ENCODE measurements at places on chromosomes 13 and 19. TPM values are rescaled to one million over a fixed set of nuclear protein-coding genes. Genes with fewer than 3 reads are reported as not detected.

- no peak for DNase-seq
Observed at GRCh38 chr13:40787062-40787461, 2.3 kb upstream of the SLC25A15 start.

GRCh38 chr13:93411186-93411680 is 184.6 kb downstream of the GPC6 start:
- DNase-seq, result no peak

DNA sequence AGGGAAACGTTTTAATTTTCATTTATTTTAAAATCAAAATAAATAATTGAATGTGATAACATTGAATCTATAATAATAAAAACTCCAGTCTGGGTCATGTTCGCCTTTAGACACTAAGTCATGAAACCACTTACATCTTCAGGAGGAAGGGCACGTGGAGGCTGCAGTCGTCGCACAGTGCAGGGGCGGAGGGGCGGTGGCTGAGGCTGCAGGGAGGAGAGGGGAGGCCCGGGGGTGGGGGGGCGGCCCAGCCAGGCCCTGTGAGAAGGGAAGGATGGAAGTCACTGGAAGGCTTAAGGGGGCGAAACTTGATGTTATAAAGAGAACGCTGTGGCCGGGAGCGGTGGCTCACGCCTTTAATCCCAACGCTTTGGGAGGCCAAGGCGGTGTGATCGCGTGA is 14.9 kb upstream of the LATS2 start:
- DNase-seq, result no peak

DNA sequence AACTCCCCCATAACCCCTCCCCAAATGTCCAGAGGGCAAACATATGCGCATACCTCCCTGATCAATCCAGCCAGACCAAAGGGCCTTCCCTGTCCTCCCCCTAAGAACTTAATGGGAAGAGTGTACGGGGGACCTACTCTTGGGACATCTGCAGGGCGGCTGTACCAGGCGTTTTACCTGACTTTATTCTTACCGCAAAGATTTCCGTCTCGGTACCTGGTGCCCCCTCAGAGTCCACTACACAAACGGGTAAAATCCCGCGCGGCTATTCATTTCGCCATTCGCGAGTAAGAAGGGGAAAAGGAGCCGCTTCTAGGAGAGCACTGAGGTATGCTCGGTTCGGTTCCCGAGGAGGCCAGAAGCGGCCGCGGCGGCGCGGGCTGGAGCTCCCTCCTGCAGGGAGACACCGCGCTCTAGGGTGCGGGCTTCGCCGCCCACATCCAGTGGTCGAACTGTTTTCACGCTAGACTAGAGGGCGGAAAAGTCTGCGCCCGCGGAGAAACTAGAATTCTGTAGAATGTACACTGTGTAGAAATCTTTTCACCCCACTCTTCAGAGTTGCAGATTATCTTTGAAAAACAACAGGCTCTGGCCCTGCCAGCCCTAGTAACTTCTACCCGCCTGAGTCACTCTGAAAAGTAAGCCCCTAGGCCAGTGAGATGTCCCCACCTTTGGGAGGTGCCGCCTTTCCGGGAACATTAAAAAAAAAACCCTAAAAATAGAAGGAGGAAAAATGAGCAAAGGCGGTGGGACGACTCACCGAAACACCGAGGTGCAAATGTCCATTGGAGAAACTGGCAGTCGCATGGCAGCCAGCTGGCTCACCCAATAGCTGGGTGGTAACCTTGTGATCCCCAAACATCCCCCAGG is 3.8 kb upstream of the TSHZ3 start:
- no peak for DNase-seq

Gene ADGRE3
- total RNA-seq, result not detected

GRCh38 chr13:113553511-113554332 is 30.8 kb upstream of the TFDP1 start:
- DNase-seq, result no peak

DNA sequence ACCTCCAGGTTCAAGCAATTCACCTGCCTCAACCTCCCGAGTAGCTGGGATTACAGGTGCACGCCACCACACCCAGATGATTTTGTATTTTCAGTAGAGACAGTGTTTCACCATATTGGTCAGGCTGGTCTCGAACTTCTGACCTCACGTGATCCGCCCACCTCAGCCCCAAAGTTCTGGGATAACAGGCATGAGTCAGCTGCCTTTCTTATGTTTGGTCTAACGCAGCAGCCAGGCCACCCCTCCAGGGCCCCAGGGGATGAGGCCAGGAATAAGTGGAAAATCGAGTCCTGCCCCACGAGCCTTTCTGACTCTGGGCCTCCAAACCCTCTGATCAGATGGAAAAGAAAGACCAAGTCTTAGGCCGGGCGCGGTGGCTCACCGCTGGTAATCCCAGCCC is 44.5 kb downstream of the CERS4 start:
- DNase-seq, result peak; percentile 16

DNA sequence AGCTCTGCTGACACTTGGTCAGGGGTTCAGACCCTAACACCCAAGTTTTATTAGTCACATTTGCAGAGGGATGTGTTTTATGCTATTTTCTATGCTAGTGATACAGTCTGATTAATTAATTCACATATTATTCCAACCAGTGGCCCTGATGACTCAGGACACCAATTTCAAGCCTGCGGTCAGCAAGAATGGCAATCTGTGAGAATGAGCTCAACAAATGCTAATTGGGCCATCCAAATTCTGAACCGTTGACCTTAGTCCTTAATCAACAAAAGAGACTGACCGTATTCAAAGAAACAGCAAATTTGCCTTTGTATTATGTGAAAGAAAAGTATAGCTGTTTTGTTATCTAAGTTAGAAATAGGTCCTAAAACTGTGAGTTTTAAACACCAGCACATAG is 9.6 kb upstream of the KL start:
- no peak for DNase-seq

DNA sequence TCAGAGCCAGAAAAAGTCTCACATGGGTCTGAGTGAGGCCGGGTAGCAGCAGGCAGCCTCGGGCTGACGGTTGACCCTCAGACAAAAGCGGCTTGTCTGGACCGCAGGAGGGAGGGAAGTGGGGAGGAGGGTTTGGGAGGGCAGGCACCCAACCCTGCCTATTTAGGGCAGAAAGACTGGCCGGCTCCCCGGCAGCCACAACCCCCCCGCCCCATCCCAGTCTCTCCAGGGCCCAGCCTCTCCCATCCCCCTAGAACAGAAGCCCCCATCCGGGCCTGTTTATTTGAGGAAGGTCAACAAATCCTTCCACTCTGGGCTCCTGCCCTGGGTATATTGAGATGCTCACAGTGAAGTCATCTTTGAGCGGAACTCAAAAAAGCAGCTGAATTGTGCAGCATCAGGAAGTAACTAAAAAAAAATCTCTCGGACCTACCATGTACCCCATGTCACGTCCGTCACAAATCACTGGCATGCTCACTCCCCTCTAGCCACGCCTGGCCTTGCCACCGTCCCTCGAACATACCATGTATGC is 6.3 kb downstream of the DACT3 start:
- DNase-seq, result no peak

DNA sequence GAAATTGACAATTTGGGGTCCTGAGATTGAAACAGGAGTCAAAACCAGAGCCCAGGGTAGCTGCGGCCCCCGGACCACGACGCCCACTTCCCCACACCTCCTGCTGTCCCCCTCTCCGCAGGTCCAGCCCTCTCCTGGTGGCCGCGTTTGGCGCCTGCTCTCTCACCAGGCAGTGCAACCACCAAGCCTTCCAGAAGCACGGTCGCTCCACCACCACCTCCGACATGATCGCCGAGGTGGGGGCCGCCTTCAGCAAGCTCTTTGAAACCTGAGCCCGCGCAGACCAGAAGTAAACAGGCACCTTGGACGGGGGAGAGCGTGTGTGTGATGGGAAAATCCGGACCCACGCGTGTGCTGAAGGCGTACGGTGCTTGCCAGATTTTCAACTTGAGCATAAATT is 22.9 kb downstream of the NAXD start:
- no peak for DNase-seq

DNA sequence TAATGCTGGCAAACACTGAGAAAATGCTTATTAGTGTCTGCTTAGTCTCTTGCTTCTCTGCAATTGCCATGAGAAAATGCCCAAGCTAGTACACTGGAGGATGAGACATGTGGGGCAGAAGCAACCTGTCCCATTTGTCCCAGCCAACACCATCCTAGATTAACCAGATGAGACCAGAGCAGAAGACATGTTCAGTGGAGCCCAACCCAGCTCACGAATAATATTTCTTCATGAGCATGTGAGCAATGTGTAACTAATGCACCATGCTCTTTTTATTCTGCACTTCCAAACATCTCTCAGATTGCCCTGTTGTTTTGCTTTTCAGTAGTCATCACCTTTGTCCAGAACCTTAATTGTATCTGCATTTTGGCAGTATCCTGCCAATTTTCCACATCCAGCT is 21.4 kb downstream of the KL start:
- DNase-seq, result no peak

Gene PEPD
- total RNA-seq, result 27.3 TPM

DNA sequence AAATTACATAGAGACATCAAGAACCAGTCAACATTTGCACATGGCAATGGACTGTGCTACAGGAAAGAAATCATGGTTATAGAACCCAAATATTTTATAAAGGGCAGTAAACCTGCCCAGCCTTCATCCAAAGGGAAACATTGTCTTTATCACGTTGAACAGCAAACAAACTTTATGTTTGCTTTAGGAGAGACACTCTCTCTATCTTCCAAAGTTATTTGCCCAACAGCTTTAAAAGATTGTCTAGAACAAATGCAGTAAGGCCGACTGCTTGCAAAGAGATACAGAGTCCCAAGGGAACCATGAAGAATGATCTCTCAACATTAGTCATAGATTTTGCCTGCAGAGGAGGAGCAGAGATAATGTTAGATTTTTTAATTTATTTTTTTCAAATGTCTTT is 1323.5 kb upstream of the SLC10A2 start:
- no peak for DNase-seq

- DNase-seq, result no peak
Observed at GRCh38 chr13:81275666-81276258, 934.8 kb upstream of the SPRY2 start.

- no peak for DNase-seq
Observed at GRCh38 chr13:42699912-42700311, 81.5 kb upstream of the FAM216B start.

DNA sequence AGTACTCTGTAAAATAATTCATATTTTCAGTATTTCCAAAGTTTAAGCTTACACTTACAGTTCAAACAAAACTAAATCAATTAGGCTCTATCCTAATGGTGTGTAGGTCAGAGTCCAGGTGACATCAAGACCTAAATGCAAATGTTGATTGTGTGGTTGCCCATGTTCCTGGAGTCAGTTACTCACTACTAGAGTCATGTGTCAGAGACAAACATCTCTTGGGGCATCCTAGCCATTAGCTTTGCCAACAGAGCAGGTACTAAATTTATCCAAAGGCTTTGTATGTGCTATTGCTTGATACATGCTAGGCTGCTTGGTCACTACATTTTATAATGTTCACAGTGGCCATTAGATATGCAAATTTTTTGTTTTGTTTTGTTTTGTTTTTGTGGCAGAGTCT is 11.7 kb downstream of the SPRY2 start:
- DNase-seq, result no peak

Gene OR4F17
- not detected for total RNA-seq

GRCh38 chr13:93045836-93046235 is 180.8 kb upstream of the GPC6 start:
- DNase-seq, result no peak

DNA sequence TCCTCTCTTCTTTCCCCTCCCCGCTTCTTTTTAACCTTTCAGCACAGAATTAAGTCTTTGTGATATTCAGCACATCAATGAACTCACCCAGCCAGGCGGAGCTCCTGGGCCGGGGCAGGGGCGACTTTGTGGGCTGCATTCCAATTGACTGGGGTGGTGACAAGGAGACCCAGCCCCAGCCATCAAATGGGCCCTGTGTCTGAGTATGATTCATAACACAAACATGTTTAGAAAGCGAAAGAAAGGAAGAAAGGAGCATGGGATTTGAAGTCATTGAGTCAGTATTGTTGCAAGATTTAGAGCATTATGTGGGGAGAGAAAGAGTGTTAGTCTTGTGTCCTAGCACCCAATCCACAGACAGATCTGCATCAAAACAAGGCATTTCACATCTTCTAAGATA is 185.3 kb downstream of the LHFPL6 start:
- DNase-seq, result peak; percentile 26

DNA sequence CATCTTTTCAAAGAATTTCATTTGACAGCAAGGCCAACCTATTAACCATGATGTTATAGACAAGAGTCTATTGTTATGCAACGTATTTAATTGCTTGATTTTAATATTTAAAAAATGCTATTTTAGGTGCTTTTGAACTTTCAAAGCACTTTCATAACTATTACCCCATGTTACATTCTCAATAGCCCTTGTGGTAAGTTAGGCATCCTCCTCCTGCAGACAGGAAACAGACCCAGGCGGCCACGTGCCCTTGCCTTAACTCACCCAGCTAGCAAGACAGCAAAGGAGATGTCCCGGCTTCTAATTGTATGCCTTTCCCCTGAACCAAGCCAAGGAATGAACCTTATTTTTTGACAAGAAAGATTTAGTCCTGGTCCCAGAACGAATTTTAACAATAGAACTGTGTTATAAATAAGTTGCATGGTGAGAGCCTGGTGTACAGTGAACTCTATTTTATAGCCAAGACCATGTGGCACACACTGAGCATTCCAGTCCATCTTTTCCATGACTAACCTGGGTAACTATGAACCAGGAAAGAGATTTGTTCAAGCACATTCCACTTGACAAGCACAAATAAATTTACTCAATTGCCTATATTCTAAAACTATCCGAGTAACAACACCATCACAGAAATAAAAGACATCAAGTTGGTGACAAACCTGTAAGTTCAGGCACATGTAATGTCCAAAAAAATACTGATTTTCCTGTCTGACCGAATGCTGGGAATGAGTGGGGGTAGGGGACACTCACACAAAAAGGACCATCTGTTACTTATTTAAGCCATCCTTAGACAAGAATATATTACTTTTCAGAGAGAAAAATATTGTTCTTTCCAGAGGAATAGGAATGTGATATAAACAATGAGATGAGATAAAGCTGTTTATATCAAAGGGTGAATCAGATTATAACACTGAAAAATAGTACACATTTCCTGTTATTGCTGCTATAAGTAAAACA is 163.0 kb downstream of the EFNB2 start:
- no peak for DNase-seq

GRCh38 chr19:31351056-31351854 is 2.0 kb upstream of the TSHZ3 start:
- DNase-seq, result peak; percentile 68

Gene LAIR1
- 5.9 TPM for total RNA-seq

DNA sequence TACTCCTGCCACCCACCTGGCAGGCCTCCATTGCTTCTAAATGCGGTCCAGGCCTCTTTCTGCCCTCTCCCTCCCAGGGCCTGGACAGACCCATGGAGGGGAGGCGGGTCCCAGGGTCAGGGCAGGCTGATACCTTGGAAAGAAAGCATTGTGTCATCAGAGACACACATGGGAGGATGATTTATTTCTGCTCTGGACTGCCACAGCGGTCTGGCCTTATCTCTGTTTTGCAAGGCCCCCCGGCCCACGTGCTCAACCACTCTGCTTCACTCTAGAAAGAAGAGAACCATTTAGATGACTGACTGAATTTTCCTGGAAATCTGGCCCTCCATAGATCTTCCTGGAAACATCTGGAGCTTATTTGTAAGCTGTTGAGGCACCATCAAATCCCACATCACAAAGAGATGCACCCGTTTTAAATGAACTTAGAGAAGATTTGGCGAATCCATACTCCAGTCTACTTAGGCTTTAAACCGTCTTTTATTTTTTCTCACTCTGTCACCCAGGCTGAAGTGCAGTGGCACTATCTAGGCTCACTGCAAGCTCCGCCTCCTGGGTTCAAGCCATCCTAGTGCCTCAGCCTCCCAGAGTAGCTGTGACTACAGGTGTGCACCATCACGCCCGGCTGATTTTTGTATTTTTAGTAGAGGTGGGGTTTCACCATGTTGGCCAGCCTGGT is 48.3 kb upstream of the URI1 start:
- DNase-seq, result no peak

Measured in left ventricle myocardium superior (tissue), 1 donor.